ENCODE measurements at places on chromosomes 7 and 10. TPM values are rescaled to one million over a fixed set of nuclear protein-coding genes. Genes with fewer than 3 reads are reported as not detected.
A peak's percentile ranks its signal among the peaks of the same experiment; 100 is the strongest.

DNA sequence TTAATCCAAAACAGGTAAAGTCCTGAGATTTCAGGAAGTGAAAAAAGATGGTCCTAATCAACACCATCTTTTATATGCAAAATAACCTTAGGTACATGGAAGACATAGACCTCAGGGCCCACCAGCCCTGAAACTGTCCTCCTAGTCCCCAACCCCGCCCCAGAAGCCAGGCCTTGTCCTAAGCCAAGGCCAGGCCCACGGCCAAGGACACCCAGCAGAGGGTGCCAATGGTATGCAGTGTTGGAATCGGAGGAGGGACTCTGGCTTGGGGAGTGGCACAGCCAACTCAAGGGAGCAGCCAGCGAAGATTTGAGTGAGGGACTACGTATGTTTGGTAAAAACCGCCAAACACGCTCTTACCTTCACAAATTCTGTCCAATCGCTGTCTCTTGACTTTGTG lies 96.7 kb downstream of the ZRANB1 start:
- H3K27ac ChIP-seq: peak overlapping the region; percentile 8
- no peaks in the 10 kb centered on the region for H3K27me3 ChIP-seq
- H3K4me1 ChIP-seq: peaks cover 68% of the 10 kb centered on the region

GRCh38 chr10:106910666-106911065 lies 253.8 kb downstream of the SORCS1 start:
- no peaks in the 10 kb centered on the region for H3K36me3 ChIP-seq
- no peaks in the 10 kb centered on the region for H3K27me3 ChIP-seq

DNA sequence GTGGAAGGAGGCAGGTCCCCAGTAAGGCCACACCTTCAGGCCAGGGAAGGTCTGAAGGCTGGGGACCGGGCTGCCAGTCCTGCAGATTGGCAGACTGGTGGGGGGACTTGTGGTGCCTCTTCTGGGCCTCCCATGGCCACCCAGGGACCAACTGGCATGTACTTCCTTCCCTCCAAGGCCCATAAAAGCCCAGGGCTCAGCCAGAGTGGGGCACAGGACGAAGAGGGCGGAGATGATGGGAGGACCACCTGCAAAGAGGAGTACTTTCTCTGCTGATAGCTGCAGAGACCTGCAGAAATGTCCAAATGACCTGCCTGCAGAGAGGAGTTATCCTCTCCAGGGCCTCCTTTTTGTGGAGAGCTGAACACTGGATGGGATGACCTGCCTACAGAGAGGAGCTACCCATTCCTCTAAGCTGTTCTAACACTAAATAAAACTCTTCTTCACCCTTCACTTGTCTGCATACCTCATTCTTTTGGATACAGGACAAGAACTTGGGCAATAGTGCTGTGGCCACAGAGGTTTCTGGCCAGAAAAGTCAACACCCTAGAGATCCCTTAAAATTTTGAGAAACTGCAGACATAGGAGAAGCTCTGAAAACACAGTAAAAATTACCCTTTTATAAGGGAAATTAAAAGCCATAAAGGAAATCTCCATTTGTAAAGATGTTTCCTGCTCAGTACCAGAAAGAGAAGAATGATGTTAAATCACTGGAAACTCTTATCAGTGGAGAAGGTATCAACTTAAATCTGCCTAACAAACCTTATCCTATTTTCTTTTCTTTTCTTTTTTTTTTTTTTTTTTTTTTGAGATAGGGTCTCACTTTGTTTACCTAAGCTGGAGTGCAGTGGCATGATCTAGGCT lies 20.7 kb upstream of the PRF1 start:
- no peaks in the 10 kb centered on the region for H3K27me3 ChIP-seq
- H3K36me3 ChIP-seq: no peaks in the 10 kb centered on the region
- no peak overlapping the region for H3K4me3 ChIP-seq
- H3K4me1 ChIP-seq: no peaks in the 10 kb centered on the region
- no peak overlapping the region for H3K27ac ChIP-seq

DNA sequence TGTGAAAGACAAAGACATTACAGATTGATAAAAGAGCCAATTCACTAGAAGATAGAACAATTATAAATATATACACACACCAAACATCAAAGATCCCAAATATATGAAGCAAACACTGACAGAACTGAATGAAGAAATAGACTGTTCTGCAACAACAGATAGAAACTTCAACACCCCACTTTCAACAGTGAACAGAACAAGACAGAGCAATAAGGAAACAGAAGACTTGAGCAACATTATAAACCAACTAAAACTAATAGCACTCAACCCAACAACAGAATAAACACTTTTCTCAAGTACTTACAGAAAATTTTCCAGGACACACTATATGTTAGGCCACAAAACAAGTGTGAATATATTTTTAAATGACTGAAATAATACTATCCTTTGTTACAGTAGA lies 10.9 kb downstream of the CDCA7L start:
- no peaks in the 10 kb centered on the region for H3K36me3 ChIP-seq
- H3K27me3 ChIP-seq: no peaks in the 10 kb centered on the region
- no peaks in the 10 kb centered on the region for H3K4me1 ChIP-seq

- no peaks in the 10 kb centered on the region for H3K36me3 ChIP-seq
- DNase-seq: no peak
- no peak overlapping the region for H3K27ac ChIP-seq
- no peak overlapping the region for H3K4me3 ChIP-seq
- H3K27me3 ChIP-seq: no peaks in the 10 kb centered on the region
Measured at GRCh38 chr10:111551001-111551400, 474.2 kb downstream of the ADRA2A start.

DNA sequence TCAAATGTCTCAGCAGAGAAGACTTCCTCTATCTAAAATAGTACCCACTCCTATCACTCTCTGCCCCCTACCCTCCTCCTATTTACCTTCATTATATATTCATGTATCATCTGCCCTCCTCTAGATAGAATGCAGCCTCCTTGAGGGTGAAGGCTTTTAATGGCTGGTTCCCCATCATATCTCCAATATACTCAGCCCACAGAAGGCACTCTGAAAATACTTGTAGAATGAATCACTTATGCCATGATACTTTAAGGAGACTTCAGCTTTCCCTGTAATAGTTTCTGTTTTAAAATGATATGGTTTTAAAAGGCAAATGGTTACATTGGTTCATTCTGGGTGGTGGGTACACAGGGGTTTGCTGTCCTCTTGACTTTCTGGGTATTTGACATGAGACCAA lies 25.3 kb downstream of the GFRA1 start:
- H3K27me3 ChIP-seq: no peaks in the 10 kb centered on the region
- H3K36me3 ChIP-seq: no peaks in the 10 kb centered on the region
- no peak overlapping the region for H3K4me3 ChIP-seq
- H3K4me1 ChIP-seq: no peaks in the 10 kb centered on the region

GRCh38 chr10:75876710-75877109 lies 445.3 kb downstream of the LRMDA start:
- no peak overlapping the region for H3K27ac ChIP-seq
- H3K4me1 ChIP-seq: peaks cover 3% of the 10 kb centered on the region
- no peak overlapping the region for H3K4me3 ChIP-seq
- no peaks in the 10 kb centered on the region for H3K27me3 ChIP-seq
- DNase-seq: no peak
- H3K36me3 ChIP-seq: no peaks in the 10 kb centered on the region

DNA sequence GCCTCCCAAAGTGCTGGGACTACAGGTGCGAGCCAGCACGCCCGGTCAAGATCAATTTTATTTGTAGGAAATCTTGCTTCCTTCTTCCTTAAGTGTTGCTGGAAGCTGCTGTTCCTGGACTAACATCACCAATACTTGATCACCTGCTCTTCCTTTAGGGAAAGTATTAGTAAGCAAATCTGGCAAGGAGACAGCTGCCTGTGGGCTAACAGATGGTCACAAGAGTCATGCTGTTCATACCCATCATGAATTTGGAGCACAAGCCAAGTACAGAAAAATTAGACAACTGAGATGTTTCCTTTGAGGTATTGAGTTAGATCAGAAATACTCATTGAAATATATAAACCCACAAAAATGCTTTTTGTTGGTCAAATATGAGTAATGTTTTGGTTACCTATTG lies 27.9 kb downstream of the BAIAP2L1 start:
- no peaks in the 10 kb centered on the region for H3K36me3 ChIP-seq
- no peaks in the 10 kb centered on the region for H3K27me3 ChIP-seq
- no peak overlapping the region for H3K4me3 ChIP-seq
- H3K4me1 ChIP-seq: peaks cover 4% of the 10 kb centered on the region
- no peak overlapping the region for H3K27ac ChIP-seq

DNA sequence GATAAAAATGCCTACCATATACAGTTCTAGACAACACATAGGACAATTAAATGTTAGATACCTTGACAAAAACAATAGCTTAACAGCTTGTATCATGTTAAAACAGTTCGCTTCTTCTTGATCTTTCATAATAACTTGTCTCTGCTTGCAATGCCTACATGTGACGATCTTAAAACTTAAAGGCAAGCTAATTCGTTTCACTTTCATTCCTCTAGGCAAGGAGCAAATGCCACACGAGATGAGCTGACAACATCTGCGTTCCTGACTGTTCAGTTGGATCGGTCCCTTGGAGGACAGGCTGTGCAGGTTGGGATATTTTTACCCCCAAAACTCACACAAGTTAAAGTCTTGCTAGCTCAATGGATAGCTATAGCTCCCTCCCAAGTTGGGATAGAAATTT lies 51.6 kb upstream of the ARL4A start:
- H3K4me1 ChIP-seq: no peaks in the 10 kb centered on the region
- no peak overlapping the region for H3K27ac ChIP-seq
- H3K27me3 ChIP-seq: peaks cover 3% of the 10 kb centered on the region
- DNase-seq: no peak

Gene VPS37D
- 0.20 TPM for polyA plus RNA-seq

Gene TAS2R41
- not detected for polyA plus RNA-seq

GRCh38 chr10:71239131-71239915 lies 27.0 kb downstream of the UNC5B start:
- H3K4me3 ChIP-seq: no peak overlapping the region
- H3K27ac ChIP-seq: no peak overlapping the region
- H3K4me1 ChIP-seq: peaks cover 9% of the 10 kb centered on the region
- no peak for DNase-seq
- H3K36me3 ChIP-seq: no peaks in the 10 kb centered on the region

DNA sequence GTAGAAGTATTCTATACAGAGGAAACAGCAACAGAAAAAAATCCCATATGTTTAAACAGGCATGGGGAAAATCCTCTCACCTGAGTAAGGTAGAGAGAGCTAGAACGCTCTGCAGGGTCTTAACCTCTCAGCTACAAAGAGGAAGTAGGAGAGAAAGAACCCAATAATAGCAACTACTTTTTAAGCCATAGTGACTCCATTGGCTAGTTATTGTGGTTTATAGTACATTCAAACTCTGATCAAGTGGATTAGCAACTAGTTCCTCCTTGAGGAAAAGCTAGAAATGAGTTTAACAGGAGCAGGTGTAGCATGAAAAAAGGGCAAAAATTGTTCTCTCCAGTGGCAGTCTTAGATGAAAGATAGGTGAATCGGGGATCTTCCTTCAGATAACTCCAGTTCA lies 89.7 kb downstream of the HGF start:
- no peak for DNase-seq
- H3K36me3 ChIP-seq: no peaks in the 10 kb centered on the region
- peaks cover 10% of the 10 kb centered on the region for H3K4me1 ChIP-seq
- no peaks in the 10 kb centered on the region for H3K27me3 ChIP-seq

- DNase-seq: no peak
- no peak overlapping the region for H3K27ac ChIP-seq
- no peak overlapping the region for H3K4me3 ChIP-seq
- H3K4me1 ChIP-seq: no peaks in the 10 kb centered on the region
- peaks cover 31% of the 10 kb centered on the region for H3K27me3 ChIP-seq
Measured at GRCh38 chr10:133097418-133097817, 9.7 kb downstream of the ADGRA1 start.

GRCh38 chr7:6489612-6490011 lies 41.9 kb upstream of the DAGLB start:
- no peak for DNase-seq
- no peaks in the 10 kb centered on the region for H3K36me3 ChIP-seq
- H3K27ac ChIP-seq: no peak overlapping the region
